ENCODE measurements at places on chromosomes 2 and 18.

DNA sequence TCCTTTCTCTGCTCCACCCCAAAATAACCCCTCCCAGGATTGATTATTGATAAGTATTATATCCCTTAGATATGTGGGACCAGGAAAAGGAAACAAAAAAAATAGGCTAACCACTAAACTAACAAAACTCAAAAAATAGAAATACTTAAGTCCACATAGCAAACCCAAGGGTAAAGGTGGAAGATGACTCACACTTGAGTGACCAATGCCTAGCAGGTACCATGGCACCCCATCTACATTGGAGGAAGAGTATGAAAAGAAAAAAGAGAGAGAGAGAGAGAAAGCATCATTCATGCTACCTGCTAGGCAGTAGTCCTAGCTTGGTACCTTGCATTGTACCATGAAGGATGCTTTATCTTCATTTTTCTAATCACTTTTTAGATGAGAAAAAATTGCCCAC is 6.3 kb downstream of the EXOC6B start:
- DNase-seq = no peak

- peak; percentile 32 for DNase-seq
Measured at GRCh38 chr2:234031207-234031606, 19.3 kb upstream of the SPP2 start.

- DNase-seq = no peak
Measured at GRCh38 chr2:106847366-106847765, 38.6 kb downstream of the ST6GAL2 start.

GRCh38 chr2:46062637-46063412 is 234.4 kb upstream of the EPAS1 start:
- DNase-seq = peak; percentile 87

DNA sequence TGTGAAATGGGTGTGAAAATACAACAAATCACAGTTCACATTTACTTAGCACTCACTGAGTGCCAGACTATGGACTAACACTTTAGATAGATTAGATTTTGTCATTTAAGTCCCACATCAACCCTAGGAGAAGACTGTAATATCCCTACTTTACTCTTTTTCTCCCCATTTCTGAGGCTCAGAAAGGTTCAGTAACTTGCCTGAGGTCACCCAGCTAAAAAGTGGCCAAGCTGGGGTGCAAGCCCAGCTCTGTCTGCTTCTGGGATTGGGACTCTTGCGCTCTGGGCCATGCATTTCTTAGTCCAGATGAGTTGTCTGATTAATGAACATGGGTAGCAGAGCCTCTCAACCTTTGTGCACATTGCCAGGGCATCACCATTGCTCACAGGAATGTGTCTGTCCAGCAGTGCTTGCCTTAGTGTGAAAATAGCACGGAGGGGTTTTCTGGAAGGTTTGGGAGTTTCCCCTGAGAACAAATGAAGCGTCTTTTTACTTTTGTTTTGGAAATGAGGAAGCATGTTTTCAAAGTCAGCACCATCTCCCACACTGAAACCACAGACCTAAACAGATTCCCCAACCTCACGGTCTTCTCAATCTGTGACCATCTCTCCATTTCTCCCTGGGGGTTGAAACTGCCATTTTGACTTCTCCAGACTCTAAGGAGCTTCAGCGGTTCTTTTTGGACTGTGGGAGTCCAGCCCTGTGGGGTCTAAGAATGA is 31.9 kb downstream of the NRP2 start:
- DNase-seq = peak; percentile 77

DNA sequence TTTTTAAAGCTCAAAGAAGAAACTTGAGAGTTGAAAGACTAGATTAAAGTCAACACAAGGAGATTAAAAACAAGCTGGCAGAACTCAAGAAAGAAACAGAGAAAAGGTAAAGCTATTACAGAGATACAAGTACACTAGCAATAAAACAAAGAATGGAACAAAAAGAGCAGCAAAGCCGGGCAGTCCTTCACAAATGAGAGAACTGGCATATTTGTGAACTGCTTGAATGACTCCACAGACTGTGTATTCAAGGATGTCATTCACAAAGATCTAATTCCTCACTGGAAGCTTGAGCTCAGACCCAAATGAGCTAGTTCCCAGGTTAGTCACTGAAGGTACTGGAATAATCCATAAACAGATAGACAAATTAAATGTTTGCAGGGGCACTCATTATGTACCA is 318.0 kb downstream of the MYCN start:
- no peak for DNase-seq

GRCh38 chr2:218186355-218186766 is 19.6 kb upstream of the CXCR1 start:
- DNase-seq = peak; percentile 62

- DNase-seq = no peak
Measured at GRCh38 chr18:7941533-7941932, 374.4 kb downstream of the PTPRM start.

DNA sequence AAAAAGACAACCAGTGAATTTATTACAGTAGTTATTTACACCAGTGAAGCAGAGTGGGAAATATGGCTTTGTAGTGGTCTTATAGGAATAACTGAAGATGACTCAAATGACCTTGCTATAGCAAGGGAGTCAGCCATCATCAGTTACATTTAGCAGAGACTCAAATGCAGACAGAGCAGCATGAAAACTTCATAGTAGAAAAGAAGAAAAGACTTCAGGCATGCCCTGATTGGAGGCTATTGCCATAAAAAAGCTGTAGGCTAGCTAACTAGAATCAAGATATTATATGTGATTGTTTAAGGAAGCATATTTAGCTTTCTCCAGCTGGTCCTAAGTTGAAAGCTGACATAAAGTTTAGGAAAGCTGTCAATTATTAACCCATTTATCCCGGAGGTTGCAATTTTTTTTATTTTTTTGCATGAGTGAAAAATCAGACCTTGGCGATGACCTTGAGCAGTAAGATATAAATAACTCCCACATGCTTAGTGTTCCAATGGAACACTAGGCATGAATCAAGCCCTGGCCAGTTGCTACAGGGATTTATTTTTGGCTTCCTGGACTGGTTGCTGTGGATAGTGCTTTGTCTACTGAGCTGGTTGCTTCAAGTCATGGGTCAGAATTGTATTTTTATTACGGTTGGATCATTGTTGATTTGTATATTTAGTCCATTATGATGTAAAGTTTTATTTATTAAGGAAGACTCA is 675.6 kb upstream of the VRK2 start:
- no peak for DNase-seq

DNA sequence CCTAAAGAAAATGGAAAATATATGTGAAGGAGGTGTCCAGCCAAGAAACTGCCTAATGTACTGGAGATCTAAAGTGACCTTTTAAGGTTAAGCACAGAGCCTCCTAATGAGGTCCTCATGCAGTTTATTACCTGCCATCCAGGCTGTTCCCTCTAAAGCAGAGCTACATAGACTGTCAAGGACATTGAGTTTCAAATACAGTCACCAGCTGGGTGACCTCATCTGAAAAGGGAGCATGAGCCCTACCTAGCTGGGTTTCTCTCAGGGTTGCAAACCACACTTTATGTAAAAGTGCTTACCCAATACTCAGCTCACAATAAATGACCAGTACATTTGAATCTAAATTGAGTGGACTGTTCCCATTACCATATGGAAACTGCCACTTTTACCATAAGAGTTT is 65.4 kb upstream of the CTNNA2 start:
- DNase-seq = no peak

GRCh38 chr2:161238560-161239325 is 69.5 kb upstream of the PSMD14 start:
- peak; percentile 39 for DNase-seq

GRCh38 chr2:157036726-157037125 is 220.8 kb upstream of the GALNT5 start:
- DNase-seq = no peak

DNA sequence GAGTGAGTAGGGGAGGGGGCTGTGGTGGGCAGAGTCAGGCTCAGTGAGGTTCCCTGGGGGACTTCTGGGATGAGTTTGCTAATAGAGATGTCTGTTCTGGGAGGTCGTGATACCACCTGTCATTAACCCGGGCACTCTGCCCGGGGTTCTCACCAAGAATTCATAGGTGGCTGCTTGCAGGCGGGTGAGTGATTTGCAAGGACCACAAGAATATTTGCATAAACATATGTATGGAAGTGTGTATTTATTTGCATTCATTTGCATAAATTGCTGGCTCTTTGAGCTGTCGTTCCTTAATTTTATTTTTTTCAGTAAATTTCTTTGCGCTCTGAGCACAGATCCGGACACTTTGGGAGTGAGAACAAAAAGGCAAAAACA is 260.0 kb downstream of the ATAD2B start:
- DNase-seq = no peak

- DNase-seq = no peak
Measured at GRCh38 chr2:24919037-24919505, 966 bp downstream of the ADCY3 start.

GRCh38 chr2:127448526-127448925 is 30.3 kb downstream of the PROC start:
- DNase-seq = no peak

GRCh38 chr18:64017870-64018269 is 48.0 kb downstream of the SERPINB8 start:
- DNase-seq = peak; percentile 27

GRCh38 chr18:46070815-46071652 is 1.0 kb downstream of the PSTPIP2 start:
- no peak for DNase-seq

GRCh38 chr2:70516596-70516995 is 37.0 kb downstream of the TGFA start:
- no peak for DNase-seq

- DNase-seq = no peak
Measured at GRCh38 chr18:55465313-55465712, 122.7 kb downstream of the TCF4 start.

GRCh38 chr18:5420906-5421305 is 122.9 kb downstream of the EPB41L3 start:
- DNase-seq = no peak

DNA sequence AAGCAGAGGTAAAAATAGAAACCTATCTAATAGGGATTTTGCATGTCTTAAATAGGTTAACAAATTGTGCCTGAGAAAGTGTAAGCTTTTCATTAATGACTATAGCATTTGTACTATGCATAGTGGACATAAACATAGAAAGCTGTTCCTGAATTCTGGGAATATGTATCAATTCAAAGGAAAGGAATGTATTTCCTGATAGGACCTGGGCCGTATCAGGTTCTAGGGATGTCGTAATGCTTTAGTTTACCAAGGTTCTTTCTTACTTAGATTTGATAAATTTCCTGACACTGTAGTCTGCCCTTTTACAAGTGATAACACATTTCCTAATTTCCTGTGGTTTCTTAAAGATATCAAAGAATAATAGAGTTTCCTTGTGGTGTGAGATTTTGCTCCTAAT is 191.3 kb downstream of the CDH7 start:
- no peak for DNase-seq

DNA sequence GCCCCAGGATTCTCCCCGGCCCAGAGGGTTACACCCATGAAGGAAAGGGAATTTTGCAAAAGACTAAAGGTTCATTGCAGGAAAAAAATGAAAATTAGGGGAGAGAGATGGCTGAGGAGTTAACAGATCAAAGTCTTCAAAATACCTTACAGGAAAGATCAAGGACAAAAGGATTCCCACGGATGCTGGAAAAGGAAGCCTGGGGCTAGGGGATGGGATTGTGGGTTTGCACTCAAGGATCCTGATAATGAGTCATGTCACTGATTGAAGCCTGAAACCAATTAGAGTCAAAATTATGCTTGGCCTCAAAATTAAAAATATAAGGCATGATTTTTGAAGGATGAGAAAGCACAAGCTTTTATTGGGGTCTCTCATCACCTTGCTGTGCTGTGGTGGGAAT is 32.6 kb upstream of the COPS8 start:
- no peak for DNase-seq

DNA sequence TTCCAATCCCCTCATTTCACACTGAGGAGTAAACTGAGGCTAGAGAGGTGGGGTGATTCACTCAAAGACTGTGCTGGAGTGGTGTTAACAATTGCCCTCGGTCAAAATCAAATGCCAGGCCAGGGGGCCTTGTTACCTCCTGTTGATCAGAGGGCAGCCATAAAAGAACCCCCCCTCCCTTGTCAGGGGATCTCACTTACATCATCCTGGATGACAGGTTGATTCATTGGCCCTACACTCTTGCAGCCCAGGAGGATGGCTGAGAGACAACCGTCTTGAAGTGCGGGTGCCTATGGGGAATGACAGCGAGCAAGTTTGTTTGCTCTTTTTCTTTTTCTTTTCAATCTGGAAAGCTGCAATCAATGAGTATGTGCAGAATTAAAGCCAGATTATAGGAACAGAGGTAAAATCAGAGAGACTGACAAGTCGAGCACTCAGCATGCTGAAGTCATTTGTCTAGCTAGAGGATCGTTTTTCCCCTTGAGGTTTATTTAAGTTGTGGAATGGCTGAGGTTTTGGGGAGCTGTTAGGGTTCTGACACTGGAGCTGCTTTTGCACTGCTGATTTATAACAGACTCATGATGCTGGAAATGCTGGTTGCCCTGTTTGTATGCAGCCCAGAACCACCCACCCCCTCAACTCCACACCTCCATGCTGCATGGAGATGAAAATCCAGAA is 26.4 kb upstream of the NRP2 start:
- DNase-seq = no peak

- DNase-seq = no peak
Measured at GRCh38 chr2:238130696-238131628, 7.5 kb upstream of the KLHL30 start.

GRCh38 chr2:223203971-223204929 is 152.3 kb downstream of the KCNE4 start:
- DNase-seq = peak; percentile 75

DNA sequence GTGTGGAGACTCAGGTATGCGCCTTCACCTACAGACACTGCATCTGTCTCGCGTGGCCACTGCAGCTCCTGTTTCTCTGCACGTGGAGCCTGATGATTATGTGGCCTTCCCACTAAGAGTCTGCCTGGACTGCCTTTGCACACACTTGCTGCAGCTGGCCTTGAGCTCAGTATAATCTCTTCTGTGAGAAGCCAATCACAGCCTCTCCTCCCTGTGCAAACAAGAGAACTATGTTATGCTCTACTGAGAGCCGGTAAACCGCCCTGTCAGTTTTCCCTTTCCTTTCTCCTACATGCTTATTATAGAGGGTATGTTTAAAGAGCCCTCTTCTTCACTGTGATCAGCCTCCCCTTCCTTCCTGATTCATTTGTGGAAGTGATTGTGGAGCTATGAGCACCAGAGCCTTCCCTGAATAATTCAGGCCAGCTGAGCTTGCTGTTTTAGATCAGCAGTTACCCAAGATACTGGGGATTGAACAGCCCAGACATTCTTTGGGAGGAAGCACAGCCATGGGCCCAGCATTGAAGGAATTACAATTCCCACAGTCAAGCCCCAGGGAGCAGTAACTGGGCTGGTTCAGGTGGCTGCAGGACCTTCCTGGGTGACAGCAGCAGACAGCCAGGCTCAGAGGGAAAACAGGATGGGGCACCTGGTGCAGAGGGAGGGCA is 3.7 kb upstream of the TGFA start:
- DNase-seq = no peak

GRCh38 chr2:29698216-29698615 is 223.2 kb downstream of the ALK start:
- no peak for DNase-seq

DNA sequence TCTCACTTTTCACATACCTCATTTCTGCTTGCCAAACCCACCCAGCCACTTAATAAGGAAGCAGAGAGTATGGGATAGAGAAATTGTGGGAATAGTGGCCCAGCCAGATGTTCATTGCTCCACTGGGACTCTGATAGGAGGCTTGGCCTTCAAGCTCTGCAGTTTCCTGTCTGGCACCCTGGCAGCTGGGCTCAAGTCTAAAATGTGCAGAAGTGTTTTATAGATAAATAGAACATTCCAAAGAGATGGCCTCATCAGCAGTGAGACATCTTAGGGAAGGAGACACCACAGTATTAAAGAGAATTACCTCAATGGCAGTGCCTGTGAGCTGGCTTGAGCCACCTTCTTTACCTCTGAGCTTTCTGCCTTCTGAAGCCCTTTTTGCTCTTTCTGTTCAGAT is 24.7 kb downstream of the COPS7B start:
- peak; percentile 61 for DNase-seq

- DNase-seq = peak; percentile 91
Measured at GRCh38 chr2:207617011-207617671, 8.1 kb downstream of the METTL21A start.
